ENCODE measurements at places on chromosomes 5 and 9. TPM values are rescaled to one million over a fixed set of nuclear protein-coding genes. Genes with fewer than 3 reads are reported as not detected.

- H3K36me3 ChIP-seq: no peaks in the 10 kb centered on the region
- no peak for DNase-seq
- H3K27me3 ChIP-seq: no peaks in the 10 kb centered on the region
- H3K4me3 ChIP-seq: no peak overlapping the region
Measured at GRCh38 chr9:84583866-84584265, 85.7 kb upstream of the NTRK2 start.

LURAP1L gene
- not detected for polyA plus RNA-seq

GRCh38 chr5:16809010-16809394 is 127.1 kb downstream of the MYO10 start:
- H3K36me3 ChIP-seq: no peaks in the 10 kb centered on the region
- H3K27me3 ChIP-seq: no peaks in the 10 kb centered on the region
- H3K4me3 ChIP-seq: no peak overlapping the region
- H3K4me1 ChIP-seq: no peaks in the 10 kb centered on the region

- peaks cover 5% of the 10 kb centered on the region for H3K27me3 ChIP-seq
- DNase-seq: no peak
- no peaks in the 10 kb centered on the region for H3K4me1 ChIP-seq
- H3K4me3 ChIP-seq: no peak overlapping the region
- no peak overlapping the region for H3K27ac ChIP-seq
- no peaks in the 10 kb centered on the region for H3K36me3 ChIP-seq
Measured at GRCh38 chr5:1750469-1750868, 49.2 kb downstream of the MRPL36 start.

DNA sequence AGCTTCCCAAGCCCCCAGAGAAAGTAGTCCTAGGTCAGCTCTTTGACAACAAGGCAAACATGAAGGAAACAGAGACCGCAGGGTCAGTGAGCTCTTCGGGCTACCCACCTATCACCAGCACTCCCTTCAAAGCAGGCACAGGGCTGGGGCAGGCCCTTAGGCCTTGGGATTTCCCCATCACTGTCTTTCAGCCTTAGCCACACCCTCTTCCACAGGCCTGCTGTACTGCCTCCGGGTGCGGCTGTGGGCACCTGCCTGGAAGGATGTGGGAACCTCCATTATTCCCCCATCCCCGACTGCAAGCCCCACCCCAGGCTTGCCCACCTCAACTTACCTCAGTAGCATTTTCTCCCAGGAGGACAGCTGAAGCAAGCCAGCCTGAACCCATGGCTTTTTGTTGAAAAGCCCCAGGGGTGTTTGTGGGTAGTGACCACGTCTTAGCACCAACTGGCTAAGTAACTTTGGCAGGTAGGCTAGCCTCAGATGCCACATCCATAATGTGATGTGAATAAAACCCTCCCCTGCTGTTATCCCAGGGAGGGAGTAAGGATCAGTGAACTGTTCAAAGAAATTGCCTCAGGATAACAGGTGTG is 100.2 kb downstream of the PIK3R1 start:
- no peak overlapping the region for H3K4me3 ChIP-seq
- H3K4me1 ChIP-seq: peaks cover 7% of the 10 kb centered on the region
- DNase-seq: peak; percentile 24
- no peaks in the 10 kb centered on the region for H3K36me3 ChIP-seq
- peak overlapping the region; percentile 70 for H3K27ac ChIP-seq

- no peaks in the 10 kb centered on the region for H3K36me3 ChIP-seq
- no peak overlapping the region for H3K27ac ChIP-seq
- H3K4me3 ChIP-seq: no peak overlapping the region
- peak; percentile 43 for DNase-seq
- H3K27me3 ChIP-seq: no peaks in the 10 kb centered on the region
Measured at GRCh38 chr5:76641514-76642120, 18.4 kb upstream of the F2RL2 start.

GRCh38 chr5:55885359-55885758 is 34.2 kb downstream of the IL31RA start:
- H3K27me3 ChIP-seq: peaks cover 23% of the 10 kb centered on the region
- H3K36me3 ChIP-seq: peaks cover 4% of the 10 kb centered on the region
